AG08396 (cell line): ENCODE measurements at places on chromosomes 5 and 9.

DNA sequence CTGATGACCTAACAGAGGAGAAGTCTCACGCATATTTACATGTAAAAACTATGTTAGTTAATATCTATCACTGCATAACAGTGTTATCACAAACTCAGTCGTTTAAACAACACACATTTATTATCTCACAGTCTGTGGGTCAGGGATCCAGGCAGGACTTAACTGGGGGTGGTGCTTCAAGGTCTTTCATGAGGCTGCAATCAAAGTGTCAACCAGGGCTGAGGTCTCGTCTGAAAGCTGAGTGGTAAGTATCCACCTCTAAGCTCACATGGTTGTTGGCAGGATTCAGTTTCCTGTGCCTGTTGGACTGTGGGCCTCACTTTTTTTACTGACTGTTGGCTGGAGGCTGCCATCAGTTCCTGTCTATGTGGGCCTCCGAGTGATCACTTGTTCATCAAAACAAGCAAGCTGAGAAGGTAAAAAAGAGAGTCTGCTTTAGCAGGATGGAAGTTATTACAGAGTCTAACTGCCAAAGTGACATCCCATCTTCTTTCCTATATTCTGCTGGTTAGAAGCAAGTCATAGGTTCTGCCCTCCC, 188.6 kb downstream of the CARTPT start:
- DNase-seq: no peak

DNA sequence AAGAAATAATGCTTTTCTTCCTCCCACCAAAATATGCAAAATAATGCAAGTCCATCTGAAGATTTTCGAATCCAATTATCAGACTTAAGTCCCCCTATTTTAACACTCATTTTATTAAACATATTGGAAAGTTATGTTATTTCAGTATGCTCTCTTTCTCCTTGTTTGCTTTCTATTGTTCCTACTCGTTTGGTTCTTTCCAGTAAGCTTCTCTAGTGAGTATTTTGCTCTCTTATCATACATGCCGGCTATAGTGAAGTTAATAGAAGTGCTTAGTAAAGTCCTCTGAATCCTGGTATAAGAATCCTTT, 517 bp downstream of the ALDH1A1 start:
- no peak for DNase-seq

DNA sequence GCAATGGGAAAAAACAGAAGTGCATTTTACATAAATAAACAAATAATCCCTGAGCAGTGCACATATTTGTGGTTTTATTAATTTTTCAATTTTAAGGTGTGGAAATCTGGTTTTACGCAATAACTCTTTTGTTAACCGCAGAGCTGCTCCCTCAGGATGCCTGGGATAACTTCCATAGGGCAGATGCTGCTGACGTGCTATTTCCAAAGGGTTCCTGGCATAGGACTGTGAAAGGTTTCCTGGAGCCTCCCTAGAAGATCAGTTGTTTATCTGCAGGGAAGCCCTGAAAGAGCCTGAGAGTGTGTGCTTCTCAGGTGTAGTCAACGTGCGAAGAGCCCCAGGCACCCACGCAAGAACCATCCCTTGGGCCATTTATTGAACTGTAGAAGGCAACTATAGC, 443.5 kb downstream of the PLK2 start:
- DNase-seq: no peak

- no peak for DNase-seq
Measured at GRCh38 chr9:4559261-4560182, 69.3 kb downstream of the SLC1A1 start.

GRCh38 chr9:93665128-93665636, 88.8 kb downstream of the PHF2 start:
- DNase-seq: no peak

- no peak for DNase-seq
Measured at GRCh38 chr5:11672385-11673085, 231.7 kb downstream of the CTNND2 start.

DNA sequence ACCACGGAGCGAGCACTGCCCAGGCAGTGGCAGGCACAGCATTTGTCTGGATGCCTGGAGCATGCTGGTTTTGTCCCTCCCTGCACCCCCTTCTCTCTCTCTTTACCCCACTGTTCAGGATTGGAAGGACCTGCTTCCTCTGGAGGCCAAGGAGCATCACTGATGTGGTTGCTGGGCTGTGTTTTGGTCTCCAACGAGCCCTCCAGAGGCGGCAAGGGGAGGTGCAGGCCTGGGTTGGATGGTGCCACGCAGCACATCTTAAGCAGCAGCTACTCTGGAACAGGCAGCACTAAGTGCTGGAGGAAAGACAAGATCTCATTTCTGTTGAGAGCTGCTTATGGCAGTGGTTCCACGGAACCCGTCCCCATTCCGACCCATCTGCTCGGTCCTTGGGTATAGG, 139.6 kb downstream of the CMYA5 start:
- peak; percentile 12 for DNase-seq

- DNase-seq: no peak
Measured at GRCh38 chr5:176847148-176847547, 36.8 kb downstream of the UNC5A start.

DNA sequence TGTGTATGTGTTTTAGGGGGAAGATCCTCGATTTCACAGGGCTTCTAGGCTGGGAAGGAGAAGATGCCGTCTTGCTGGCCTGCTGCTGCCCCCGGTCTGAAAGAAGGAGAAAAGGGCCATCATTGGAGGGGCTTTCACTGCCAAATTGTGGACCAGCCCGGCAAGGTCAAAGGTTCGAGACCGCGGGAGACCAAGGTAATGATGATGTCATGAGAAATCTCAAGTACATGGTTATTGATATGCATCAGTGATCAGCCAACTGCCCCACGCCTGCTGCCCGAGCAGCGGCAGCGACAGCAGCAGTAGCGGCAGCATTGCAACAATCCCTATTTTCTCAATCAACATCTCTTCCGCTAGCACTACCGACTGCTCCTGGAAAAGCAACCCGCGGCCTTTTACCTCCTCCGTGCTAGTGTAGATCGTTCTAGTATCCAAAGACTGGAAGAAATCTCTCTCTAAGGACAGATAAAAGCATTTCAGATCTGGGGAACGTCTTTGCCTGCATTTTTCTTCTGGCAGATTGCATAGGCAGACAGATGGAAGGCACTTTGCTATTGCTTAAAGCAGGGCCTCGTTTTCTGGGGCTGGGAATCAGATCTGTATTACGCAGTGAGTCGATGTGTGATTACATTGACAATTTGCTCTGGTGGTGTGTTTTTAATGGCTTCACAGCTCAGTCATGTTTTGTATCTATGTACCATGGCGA, 215.3 kb downstream of the MEF2C start:
- no peak for DNase-seq

- DNase-seq: no peak
Measured at GRCh38 chr9:94507531-94508258, 47.2 kb upstream of the PCAT7 start.

DNA sequence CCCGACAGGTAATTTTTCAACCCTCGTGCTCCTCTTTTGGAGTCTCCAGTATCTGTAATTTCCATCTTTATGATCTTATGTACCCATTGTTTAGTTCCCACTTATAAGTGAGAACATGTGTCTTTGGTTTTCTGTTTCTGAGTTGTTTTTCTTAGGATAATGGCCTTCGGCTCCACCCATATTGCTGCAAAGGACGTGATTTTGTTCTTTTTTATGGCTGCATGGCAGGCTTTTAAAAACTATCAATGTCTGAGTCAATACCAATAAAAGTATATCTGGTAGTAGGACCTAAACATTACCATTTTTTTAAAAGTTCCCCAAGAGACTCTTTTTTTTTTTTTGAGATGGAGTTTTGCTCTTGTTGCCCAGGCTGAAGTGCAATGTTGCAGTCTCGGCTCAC, 3.9 kb upstream of the SLC26A2 start:
- DNase-seq: no peak

DNA sequence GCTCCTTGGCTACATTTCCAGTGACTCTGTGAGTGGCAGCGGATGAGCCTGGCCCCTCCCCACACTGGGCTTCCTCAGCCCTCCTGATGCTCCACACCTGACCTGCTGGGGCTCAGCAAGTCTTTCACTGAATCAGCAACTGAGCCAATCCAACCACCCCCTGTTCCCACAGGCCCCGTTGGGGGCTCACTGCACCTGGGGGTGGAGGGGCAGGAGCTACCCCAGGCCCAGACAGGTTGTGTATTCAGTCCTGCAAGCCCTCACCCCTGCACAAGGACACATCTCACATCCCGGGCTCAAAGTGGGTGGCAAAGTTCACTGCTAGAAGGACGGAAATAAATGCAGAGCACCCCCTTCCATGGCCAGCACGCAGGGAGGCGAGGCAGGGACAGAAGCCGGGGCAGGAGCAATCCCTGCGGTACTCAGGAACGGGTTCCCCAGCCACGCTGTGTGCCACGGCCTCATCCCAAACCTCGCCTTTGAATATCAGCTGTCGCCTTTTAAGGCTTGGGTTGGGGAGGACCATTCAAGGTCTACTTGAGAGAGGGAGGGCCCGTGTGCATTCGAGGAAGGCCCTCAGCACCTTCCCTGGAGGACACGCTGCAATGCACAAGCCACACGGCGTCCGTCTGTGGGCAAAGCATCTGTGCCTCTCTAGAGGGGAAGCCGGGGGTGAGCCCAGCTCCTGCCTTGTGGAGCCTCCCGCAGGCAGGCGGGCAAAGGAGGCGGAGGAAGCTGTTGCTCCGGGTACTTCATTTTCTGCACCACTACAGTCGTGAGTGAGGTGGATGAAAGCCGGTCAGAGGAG, 75.0 kb upstream of the SARDH start:
- DNase-seq: no peak

DNA sequence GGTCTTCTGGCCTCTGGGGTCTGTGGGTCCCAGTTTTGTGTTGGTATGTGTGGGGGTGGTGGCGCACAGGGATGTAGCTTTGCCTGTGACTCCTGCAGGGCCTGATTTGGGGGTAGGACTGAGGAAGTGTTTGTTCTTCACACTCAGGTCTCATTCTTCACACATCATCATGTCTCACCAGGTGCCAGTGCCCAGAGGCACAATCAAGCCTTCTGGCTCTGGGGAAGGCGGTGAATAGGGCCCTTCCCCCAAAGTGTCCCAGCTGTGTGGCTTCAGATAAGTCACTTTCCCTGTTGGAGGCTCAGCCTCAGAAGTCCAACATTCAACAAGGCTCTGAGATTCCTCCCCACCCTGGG, 5.1 kb downstream of the DBN1 start:
- DNase-seq: no peak

DNA sequence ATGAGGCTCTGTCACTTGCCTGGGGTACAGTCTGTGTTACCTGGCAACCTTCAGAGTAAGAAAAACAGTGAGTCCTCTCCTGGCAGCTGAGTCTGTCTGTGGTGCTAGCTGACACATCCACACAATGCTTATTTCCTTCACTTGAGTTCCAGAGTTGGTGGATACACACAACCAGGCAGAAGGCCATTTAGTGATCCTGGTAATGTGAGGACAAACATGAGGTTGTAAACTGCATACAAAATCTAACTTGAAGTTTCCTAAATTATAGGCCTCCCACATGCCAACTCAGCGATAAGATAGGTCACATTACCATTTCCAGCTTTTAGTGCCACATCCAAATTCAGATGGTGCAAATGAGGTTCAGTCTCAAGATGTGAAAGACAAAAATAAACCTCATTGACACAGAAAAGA, 125.5 kb downstream of the DCP2 start:
- no peak for DNase-seq

DNA sequence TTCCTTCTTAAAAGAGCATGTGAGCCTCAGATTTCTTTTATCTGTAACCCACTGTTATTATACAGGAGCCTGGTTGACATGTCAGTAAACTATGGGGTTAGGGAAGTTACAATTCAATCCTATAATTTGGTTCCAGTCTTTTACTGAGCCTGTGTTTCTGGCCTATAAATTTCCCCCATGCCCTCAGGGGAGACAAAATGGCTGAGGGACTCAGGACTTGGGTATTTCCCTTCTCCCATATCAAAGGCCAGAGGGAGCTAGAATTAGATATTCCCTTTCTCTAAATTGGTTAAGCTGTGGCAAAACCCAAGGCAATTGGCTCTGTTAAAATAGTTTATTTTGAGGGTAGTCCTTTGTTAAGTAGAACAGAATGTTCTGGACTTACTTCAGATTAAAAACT, 823.2 kb downstream of the TLE1 start:
- DNase-seq: no peak

GRCh38 chr9:88092797-88093331, 45.4 kb downstream of the SPATA31C2 start:
- DNase-seq: peak; percentile 62

- DNase-seq: no peak
Measured at GRCh38 chr9:113654605-113655428, 191.3 kb downstream of the RGS3 start.

GRCh38 chr5:131792896-131793295, 3.9 kb downstream of the FNIP1 start:
- DNase-seq: no peak

- DNase-seq: no peak
Measured at GRCh38 chr9:19023078-19023477, 9.9 kb downstream of the SAXO1 start.

DNA sequence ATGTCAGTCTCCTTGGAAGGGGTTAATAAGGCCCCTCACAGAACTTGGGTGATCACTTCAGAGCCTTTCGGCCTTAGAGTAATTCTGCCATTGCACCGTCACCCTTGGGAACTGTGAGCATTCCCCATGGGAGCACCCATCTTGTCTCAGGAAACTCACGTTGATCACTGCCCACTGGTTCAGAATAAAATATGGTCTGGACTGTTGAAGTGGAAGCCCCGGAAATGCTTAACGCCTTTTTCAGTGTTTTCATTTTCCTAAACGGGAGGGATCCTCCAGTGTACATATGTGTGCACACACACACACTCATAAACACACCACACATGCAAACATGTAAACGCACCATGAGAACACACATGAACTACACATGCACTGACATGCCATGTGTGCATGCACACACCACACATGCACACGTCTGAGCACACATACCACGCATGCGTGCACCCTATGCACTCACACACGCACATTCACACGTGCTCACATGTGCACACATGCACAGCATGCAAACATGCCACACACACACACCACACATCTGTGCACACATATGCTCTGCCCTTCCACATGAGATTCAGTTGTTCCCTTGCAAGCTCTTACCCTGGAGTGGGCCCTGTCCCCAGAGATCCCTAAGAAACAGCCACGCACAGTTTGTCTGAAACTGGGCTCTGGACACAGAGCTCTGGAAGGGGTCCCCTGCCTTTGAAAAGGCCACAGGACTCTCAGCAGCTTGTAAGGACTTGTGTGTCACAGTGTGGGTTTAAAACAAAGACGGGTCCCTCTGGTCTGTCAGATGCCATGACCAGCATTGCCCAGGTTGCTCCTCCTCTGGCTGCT, 17.0 kb downstream of the MRPL36 start:
- DNase-seq: no peak

DNA sequence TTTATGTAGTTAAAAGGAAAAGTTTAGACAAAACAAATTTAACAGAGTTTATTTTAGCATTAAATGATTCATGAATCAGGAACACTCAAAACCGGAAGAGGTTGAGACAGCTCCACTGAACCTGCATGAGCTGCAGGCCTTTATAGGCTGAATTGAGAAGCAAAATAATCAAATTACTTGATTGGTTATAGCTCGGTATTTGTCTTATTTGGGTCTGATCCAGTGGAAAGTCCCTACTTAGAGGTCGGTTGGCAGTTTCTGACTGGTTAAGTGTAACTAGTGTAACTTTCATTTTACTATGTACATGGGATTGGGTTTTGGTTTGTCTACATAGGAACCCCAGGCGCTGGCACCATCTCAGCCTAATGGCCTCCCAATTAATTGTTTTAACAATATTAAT, 74.1 kb upstream of the PIK3R1 start:
- peak; percentile 30 for DNase-seq
